ENCODE measurements at places on chromosomes 11 and 22.

GRCh38 chr11:43916621-43917020 is 25.8 kb upstream of the C11orf96 start:
- no peak for DNase-seq

DNA sequence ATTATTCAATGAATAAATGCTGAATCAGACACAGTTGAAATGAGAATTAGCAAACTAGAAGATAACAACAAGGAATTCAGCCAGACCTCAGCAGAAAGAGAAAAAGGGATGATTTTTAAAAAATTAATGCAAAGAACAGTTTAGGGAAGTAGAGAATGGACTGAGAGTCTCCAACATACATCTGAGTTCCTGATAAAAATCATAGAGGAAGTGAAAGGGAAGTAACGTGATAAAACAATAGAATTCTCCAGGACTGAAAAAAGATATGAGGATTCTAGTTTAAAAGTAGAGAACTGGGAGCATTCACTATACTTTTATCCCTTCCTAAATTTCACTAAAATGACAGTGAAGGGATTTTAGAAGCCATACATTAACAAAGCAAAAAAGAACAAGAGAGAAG is 592.0 kb downstream of the SOX6 start:
- no peak for DNase-seq

- peak; percentile 82 for DNase-seq
Measured at GRCh38 chr11:10407055-10407454, 48.0 kb upstream of the AMPD3 start.

DNA sequence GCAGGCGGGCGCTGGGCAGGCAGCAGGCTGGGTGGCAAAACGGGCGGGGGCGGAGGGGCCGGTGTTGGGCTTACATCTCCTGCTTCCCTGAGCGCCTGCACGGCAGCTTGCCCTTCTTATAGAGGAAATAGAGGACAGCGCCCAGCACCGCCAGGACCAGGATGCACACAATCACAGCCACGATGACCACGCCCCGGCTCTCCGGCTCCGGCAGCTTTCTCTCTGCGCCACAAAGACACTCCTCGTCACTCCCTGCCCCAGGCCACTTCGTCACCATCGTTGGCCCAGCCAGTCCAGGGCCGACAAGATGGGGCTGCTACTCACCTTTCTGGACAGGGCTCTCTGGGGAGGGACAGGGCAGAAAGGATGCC is 6.3 kb downstream of the MCAM start:
- no peak for DNase-seq

GRCh38 chr11:985848-986247 is 50.7 kb downstream of the MUC6 start:
- DNase-seq: no peak

DNA sequence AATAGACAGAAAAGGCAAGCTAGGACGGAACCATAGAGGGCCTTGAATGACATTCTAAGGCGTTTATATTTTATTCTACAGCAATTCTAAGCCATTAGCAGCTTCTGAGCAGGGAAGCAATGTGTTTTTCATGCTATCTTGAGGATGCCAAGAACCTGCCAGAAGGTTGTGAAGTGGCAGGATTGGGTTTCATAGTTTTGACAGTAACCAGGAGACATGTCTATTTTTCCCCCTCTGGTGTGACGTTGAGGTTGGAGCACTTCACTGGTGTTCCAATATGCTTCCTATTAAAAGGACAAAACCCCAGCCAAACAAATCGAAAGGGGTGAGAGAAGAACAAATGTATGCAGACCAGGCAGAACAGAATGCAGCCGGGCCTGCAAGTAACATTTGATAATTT is 148.2 kb downstream of the SPATA19 start:
- no peak for DNase-seq

DNA sequence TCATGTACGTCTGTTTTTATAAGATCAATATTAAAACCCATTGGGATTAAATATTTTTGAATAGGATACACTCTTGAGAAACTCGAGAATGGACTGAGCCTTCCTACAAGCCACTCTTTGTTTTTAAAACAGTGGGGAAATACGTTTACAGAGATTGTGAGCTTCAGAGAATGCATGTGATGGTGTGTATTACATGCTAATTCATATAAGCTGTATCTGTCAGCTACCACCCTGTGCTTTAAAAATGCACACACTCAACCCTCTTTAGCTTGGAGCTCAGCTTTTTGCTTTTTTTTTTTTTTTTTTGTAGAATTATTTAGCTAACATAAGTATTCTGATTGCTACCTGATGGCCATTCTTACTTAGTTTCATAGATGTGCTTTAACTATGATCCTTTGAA is 46.3 kb upstream of the ASPHD2 start:
- no peak for DNase-seq

- DNase-seq: no peak
Measured at GRCh38 chr11:116112087-116112935, 608.1 kb upstream of the CADM1 start.

DNA sequence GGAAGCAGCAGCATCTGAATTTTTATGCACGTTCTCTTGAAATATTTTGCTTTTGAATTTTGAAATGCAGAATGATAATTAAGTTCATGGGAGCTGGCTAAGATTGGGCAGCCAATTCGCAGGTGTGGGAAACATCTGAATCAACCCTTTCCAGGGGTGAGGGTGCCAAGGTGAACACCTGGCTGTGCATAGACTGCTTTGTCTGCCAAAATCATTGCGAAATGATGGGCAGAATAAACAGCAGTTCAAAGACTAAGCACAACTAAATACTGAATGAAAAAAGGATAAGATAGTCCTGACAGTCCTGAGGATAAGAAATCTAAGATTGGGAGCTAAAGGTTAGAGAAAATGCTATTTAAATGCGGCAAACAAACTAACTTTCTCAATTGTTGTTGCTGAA is 813.3 kb upstream of the RAG2 start:
- DNase-seq: no peak

GRCh38 chr11:122852074-122852795 is 13.9 kb downstream of the CRTAM start:
- DNase-seq: peak; percentile 20

GRCh38 chr11:57162179-57162898 is 19.4 kb upstream of the LRRC55 start:
- no peak for DNase-seq

GRCh38 chr11:99391245-99391644 is 370.5 kb downstream of the CNTN5 start:
- DNase-seq: no peak

- no peak for DNase-seq
Measured at GRCh38 chr11:115869780-115870431, 365.7 kb upstream of the CADM1 start.

- no peak for DNase-seq
Measured at GRCh38 chr11:25456211-25456610, 875.7 kb upstream of the ANO3 start.

DNA sequence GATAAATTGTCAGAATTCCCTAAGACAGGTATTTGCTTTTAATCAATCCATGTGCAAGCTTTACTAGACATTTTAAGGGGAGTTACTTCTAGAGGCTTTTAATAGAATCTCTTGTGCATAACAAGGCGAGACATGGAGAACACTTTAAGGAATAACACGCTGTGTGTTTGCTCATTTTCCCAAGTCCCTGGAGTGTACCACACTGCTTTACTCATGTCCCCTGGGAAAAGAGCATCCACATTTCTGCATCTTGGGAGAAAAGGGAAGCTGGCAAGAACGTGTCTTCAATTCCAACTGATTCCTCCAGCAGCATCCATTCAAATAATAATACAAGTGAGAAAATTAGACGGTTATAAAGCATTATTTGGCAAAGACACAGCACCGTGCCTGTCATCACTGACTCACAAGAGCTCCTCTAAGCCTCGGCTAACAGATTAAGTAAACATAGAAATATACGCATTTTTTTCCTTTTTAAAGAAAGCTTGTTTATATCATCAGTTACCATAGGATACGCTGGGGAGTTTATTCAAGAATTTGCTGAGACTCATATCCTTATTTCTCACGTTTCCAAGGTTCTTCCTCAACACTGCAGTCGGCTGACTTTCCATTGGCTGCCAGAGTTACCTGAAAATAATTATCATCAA is 121.5 kb downstream of the CD44 start:
- DNase-seq: peak; percentile 93

GRCh38 chr11:4887591-4887990 is 5.9 kb downstream of the OR51T1 start:
- no peak for DNase-seq

GRCh38 chr11:47396049-47396320 is 12.4 kb upstream of the SLC39A13 start:
- DNase-seq: no peak

- peak; percentile 75 for DNase-seq
Measured at GRCh38 chr11:69010964-69011623, 2.0 kb downstream of the MRGPRF start.

- DNase-seq: no peak
Measured at GRCh38 chr22:46085828-46086576, 64.3 kb upstream of the PPARA start.

GRCh38 chr11:5891216-5891800 is 1.7 kb upstream of the OR52E5 start:
- no peak for DNase-seq

GRCh38 chr11:115965767-115966504 is 461.7 kb upstream of the CADM1 start:
- DNase-seq: no peak

- DNase-seq: peak; percentile 40
Measured at GRCh38 chr11:59097113-59097708, 9.8 kb upstream of the FAM111B start.

DNA sequence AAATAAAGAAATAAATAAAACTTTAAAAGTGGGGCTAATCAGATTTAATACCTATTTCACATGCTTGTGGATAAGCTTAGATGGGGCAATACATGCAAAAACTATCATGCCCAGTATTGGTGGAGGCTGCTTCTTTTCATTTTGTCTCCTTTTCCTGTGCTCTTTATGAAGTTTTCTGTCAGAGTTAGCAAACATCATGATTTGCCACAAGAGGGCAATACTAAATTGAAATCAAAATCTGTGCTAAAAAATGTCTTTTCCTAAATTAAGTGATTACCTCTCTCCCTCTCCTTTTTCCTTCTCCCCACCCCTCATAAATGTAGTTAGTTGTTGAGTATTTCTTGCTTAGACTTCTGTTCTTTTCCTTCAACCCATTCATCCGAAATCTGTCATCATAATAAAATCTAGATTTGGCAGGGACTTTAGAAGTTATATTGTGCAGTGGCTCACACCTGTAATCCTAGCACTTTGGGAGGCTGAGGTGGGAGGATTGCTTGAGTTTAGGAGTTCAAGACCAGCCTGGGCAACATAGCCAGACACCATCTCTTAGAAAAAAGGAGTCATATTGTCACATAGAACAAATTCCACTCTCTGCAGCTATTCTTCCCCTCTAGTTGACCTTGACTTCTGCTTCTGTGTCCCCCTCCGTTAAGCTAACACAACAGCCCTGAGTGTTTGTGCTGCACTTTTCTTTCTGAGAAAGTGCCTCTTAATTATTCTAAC is 4.7 kb upstream of the ARHGAP42 start:
- peak; percentile 28 for DNase-seq

GRCh38 chr11:71114124-71114851 is 138.1 kb downstream of the SHANK2 start:
- DNase-seq: no peak

DNA sequence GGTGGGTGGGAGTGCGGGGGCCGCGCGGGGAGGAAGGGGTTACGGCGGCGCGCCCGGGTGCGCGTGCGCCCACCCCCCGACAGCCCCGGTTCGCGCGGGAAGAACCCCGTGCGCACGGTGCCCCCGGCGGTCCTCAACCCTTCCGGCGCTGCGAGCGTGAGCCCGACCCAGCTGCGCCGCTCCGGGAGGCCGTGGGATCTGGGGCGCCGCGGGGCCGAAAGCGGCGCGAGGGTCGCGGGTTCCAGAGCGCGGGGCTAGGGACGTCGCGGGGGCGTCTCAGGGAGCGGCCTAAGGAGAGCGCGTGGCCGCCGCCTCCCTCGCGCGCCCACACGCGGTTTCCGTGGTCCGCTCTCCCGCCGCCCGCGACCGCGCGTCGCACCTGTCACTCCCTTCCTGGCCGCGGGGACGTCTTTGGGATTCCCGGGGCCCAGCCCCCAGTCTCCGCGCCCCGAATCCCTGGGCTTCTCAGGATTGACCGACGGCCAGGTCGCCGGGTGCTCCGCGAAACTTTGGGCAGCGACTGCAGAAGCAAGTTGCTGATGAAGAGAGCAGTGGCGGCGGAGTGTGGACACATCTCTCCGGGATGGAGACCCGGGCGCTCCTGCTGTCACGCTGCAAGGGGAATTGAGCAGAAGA is 582 bp downstream of the SREBF2 start:
- no peak for DNase-seq

DNA sequence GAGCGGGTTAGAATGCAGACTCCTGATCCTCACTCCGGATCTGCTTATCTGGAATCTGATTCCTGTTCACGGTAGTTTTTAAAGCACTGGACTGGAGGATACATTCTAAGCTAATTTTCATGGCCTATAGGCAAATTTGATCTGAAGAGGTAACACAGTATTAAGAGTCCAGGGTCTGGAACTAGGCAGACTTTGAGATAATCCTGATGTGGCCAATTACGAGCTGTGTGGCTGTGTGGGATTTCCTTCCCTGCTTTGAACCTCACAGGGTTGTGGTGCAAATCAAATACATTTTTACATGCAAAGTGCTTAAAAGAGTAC is 285.2 kb downstream of the MIAT start:
- no peak for DNase-seq

DNA sequence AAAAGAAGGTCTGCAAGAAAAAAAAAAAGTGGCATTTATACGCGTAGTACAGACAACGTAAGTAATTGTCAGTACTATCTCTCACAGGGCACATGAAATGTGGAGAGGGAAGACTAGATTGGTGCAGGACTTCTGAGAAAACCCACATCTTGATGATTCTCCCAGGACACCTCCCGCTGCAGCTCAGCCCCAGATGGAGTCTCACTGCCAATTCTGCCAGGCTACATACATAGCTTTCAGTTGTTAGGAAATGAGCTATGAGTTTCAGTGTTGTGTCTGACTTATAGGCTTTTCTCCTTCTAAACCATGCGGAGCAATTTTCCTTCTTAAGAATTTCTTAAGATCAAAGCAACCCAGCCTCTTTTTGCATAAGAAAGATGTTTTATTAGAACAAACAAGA is 9.6 kb downstream of the OR5A2 start:
- no peak for DNase-seq

DNA sequence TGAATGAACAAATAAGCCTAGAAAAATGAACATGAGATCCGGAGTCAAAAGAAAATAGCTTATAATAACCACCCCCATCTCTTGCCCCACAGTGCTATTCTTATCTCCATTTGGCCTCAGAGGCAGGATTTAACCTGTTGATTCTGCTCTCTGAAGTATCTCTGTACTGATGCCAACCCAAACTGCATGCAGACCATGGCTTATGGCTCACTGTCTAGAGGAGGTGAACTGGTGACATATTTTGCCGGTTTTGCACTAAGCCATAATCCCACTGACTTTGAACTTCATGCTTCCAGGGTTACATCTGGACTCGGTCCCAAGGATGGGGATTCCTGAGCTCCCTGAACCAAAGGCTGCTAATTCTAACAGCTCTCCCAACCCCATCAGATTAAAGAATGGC is 397.1 kb downstream of the TENM4 start:
- DNase-seq: no peak

GRCh38 chr22:19877626-19878339 is 23.1 kb upstream of the GNB1L start:
- peak; percentile 58 for DNase-seq
